ENCODE measurements at places on chromosomes 2 and 18. TPM values are rescaled to one million over a fixed set of nuclear protein-coding genes. Genes with fewer than 3 reads are reported as not detected.

INHA gene
- polyA plus RNA-seq, result 0.42 TPM

CLEC4F gene
- 0.15 TPM for polyA plus RNA-seq

HJURP gene
- polyA plus RNA-seq, result 12.4 TPM

- DNase-seq, result no peak
These were observed 133.6 kb downstream of the TPO start for GRCh38 chr2:1546901-1547300.

DNA sequence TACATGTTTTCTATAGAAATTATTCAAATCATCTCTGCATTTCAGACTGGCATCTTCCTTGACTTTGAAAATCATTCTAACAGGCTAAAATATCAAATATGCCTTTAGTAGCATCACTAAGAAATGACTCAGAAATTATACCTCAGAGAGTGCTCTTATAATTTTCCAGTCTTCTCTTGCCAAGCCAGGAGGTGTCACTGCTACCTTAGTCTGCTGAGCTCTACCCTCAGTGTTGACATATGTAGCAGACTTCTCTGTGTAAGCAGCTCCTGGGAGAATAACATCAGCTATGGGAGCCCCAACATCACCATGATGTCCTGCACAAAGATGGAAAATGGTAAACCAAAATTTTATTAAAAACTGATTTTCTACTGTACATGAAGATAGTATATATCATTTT is 31.6 kb downstream of the NDUFS1 start:
- DNase-seq, result no peak

- DNase-seq, result no peak
These were observed 850.7 kb downstream of the NRXN1 start for GRCh38 chr2:50181212-50181611.

GRCh38 chr2:165044505-165045303 is 89.4 kb upstream of the SLC38A11 start:
- no peak for DNase-seq

GRCh38 chr18:56873441-56874140 is 222.4 kb downstream of the WDR7 start:
- DNase-seq, result peak; percentile 56

DNA sequence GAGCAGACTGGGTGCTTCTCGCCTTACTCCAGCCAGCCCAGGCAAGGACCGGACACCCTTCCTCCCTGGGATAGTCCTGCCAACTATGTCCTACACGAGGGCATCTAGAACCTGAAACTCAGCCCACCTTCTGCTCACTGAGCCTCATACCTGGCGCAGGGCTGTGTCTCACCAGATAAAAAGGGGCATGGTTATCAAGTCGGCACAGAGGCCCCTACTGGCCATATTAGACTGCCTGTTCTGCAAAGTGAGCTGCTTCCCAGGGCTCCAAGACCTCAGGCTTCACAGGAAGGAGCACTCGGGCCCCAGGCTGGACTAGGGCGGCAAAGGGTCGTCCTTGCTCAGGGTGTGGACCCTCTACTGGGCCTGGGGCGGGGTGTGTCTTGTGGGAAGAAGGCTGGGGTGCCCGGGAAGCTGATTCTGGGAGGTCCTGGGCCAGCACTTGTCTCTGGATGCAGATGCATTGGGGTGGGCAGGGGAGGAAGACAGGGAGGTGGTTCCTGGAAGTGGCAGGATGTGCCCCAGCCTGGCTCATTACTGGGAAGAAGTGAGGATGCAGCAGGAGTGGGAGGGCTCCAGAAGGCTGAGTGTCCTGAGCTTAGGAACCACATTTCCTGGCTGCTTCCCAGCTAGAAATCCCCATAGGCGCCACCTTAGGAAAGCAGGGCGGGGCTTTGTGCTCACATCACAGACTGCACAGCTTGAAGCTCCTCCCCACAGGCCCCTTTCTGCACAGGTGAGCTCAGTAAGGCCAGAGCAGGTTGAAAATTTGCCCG is 19.6 kb downstream of the EHD3 start:
- no peak for DNase-seq

GRCh38 chr2:69995511-69995910 is 34.1 kb upstream of the ASPRV1 start:
- DNase-seq, result no peak

DNA sequence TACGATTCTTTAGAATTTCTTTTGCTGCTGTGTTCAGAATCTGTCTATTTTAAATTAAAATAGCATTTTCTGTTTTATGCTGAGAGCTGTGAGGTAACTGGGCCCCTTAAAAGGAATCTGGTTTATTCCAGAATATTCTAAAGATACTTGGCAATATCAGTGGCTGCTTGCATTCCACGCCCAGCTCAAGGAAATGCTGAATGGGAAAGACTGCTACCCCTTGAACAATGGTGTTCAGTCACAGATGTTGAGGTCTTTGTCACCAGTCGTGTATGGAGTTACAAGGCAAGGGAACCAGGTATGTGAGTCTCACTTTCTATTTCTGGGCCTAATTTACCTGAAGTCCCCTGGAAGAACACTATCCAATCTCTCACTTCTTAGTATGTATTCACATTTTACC is 377.9 kb upstream of the CDH7 start:
- DNase-seq, result no peak

- peak; percentile 12 for DNase-seq
These were observed 20.7 kb upstream of the CCNT2 start for GRCh38 chr2:134897932-134898331.

GRCh38 chr2:189088591-189089205 is 90.9 kb downstream of the COL5A2 start:
- DNase-seq, result peak; percentile 69

- DNase-seq, result no peak
These were observed 80.9 kb upstream of the POU3F3 start for GRCh38 chr2:104772996-104773395.

- no peak for DNase-seq
These were observed 134.9 kb downstream of the ZAP70 start for GRCh38 chr2:97848306-97848705.

- DNase-seq, result no peak
These were observed 28.1 kb upstream of the CAB39 start for GRCh38 chr2:230684270-230685168.

DNA sequence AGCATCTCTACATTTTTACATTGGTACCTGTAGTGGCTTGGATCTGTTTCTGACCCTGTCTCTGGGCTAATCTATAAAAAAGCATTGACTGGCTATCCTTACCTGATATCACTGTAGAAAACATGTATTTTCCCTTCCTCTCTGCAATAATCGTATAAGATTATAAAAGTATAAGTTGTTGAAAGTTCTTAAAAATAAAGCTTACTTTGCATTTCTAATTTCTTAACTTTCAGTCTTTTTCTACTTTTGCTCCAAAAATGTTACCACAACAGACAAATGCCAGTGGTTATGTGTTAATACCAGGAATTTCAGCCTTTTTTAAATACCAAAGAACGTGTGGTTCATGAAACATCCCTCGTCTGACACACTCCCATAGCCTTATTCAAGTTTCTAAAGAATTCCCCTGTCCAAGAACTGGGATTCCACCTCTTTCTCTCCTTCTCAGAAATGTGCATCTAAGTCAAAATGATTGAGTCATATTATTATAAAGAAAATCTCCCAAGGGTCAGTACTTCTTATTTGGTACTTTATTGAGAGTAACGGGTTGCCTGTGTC is 28.5 kb upstream of the ACKR3 start:
- DNase-seq, result no peak

GRCh38 chr18:598124-598589 is 1.4 kb downstream of the CLUL1 start:
- DNase-seq, result peak; percentile 84

Data from muscle of leg (tissue), 16 donors.